ENCODE measurements at places on chromosomes 6 and 20.

GRCh38 chr6:5308066-5308465 is 46.8 kb downstream of the FARS2 start:
- no peak for DNase-seq

DNA sequence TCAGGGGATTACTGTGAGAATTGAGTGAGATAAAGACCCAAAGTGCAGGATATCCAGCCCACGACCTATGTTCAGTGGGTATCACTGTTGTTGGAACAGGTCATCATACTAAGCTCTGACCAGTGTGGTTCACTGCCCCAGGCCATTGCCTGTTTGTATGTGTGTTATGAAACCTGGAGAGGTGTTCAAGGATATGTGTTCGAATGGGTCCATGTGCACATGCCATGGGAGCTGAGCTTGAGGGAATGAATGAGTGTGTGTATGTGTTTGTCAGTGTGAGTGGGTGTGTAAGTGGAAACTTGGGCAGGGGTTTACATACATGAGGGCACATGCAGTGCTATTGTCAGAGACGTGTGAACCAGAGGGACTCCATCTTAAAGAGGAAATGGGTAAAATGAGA is 17.7 kb upstream of the AHCY start:
- DNase-seq: no peak

- no peak for DNase-seq
Observed at GRCh38 chr6:47335466-47335865, 25.8 kb upstream of the TNFRSF21 start.

- DNase-seq: no peak
Observed at GRCh38 chr6:44258325-44258863, 1.1 kb upstream of the SLC35B2 start.

DNA sequence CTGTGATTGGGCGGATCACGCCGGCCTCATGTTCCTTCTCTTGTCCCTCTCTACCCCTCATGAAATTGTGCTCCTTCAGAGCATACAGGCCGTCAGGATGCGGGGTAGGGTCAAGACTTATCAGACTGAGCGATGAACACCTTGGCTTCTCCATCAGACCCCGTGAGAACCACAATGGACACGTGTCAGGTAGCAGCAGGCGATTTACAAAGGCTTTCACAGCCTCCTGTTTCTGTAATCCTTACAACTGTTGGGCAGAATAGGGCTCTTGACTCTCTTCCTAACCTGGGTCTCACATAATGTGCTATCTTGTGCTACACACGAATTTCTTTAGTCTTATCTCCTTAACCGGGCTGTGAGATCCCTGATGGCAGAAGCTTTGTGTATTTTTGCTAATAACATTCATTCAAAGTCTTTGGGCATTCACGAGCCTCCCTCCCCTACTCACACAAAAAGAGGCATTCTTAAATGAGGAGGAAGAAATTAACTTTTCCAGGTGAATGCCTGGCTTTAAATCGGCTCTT is 122.9 kb upstream of the SLC22A23 start:
- no peak for DNase-seq

DNA sequence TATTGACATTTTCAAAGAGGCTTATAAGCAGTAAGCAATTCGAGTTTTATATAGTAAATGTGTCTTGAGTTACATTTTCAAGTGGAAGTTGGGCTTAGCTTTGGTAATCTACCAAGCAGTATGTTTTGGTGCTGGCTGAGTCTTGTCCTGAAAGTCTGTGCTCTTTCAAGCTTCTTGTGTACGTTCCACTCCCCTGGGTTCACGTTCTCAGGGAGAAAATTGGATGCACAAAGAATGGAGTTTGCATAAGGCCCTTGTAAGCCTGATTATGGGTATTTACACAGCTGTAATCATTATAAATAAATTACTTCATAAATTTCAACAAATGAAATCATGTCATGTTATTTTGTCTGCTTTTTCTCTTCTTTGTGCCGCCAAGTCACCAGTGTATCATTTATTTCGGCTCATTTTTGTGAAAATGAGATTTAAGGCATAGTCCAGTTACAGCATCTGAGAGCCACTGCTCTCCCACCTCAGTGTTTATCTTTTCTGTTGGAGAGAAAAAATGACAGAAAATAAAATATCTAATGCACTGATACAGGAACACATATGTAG is 262.5 kb downstream of the BTBD3 start:
- DNase-seq: no peak

GRCh38 chr20:63082308-63082938 is 75.7 kb upstream of the BHLHE23 start:
- no peak for DNase-seq

DNA sequence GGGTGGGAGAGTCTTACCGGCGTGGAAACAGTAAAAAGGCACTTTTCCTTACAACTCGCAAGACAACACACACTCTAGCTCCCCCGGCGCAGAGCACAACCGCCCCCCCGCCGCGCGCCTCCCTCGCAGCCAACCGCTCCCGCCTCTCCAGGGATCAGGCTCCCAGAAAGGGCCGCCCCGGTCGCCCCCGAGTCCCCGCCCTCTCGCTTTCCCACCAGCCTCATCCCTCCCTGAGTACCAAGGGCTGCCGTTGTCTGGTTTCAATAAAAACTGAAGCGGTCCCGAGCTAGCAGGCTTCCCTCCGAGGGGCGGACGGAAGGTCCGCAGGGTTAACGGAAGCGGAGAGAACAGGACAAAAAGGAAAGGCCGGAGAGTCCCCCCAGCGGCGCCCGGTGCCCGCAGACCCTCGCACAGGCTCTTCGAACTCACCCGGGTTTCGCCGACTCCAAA is 804 bp downstream of the ELOVL5 start:
- peak; percentile 63 for DNase-seq

GRCh38 chr6:2738373-2738979 is 12.2 kb downstream of the MYLK4 start:
- DNase-seq: peak; percentile 52

DNA sequence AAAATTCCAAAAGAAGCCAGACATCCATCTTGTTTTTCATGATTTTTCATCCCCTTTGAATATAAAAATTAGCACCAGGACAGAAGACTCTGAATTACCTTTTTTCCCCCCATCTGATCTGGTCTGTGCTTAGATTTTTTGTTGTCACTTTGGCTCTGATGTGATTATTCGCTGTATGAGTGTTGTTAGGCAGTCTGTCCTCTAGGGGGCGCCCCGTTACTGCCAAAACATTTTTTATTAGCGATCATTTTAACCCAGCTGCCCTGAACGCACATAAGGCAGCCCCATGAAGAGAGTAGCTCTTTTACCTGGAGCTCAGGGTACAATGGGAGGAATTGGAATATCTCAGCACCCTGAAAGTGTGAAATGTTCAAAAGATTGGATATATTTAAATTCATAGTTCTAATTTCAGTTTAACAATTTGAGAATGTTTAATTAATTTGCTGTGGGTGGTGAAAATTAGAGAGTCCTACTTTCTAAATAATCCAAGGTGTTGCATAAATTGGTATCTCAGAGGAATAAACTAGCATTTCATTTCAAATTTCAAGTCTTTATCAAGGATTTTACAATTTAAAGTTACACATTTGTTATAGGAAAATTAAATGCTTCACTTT is 60.8 kb downstream of the PRPH2 start:
- peak; percentile 52 for DNase-seq

GRCh38 chr20:39871013-39871412 is 818.0 kb downstream of the MAFB start:
- no peak for DNase-seq

- DNase-seq: peak; percentile 73
Observed at GRCh38 chr6:28880894-28881780, 42.6 kb downstream of the TRIM27 start.

- DNase-seq: no peak
Observed at GRCh38 chr6:70119218-70119835, 183.6 kb downstream of the COL9A1 start.

DNA sequence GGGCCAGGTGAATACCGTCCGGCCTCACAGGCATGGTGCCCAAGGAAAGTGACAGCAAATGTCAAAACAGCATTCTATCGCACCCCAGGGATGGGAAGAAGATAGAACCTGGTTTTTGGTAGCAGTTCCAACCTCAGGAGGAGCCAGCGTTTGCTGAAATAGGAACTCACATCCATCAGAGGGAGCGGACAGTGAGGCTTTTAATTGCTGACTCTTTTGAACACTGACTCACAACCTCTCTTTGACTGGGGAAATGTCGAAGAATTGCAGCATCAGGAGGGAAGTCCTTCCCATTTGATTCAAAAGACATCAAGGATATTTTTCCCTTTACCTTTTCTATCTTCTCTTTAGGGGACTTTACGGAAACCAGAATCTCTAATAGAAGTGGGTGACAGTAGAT is 114.2 kb downstream of the UNC5CL start:
- no peak for DNase-seq

DNA sequence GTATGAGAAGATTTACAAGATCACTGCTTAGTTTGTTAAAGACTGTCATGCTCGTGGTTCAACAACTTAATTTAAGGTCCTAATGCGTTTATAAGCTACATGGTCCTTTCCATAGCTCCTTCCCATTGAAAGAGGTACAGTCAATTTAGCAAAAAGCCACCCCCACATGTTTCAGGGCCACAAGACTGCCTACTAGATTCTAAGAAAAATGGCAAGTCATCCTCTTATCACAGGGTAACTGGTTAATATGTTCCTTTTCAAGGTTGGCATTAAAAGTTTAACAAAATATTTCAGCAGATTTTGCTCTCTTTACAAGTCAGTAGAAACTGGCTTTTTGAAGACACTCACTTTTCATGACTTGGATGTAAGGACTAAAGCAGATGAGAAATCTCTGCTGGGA is 15.7 kb downstream of the GSTA3 start:
- DNase-seq: no peak

DNA sequence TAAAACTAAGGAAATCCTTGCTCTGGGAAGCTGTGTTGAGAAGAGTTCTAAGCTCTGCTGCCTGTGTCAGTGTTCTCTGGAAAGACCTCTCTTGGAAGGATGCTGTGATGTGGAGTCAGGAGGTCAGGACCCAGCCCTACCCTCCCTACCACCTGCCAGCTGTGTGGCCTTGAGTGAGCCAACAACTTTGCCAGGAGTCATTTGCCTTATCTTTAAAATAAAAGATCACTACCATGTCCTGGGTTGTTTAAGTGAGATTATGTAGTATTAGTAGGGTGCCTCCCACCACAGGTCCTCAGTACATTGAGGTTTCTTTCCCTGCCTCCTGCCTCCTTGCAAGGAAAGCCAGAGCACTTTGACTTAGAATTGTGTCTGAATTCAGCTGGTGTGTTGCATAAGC is 64.9 kb downstream of the FOXO3 start:
- no peak for DNase-seq

- DNase-seq: no peak
Observed at GRCh38 chr6:131250122-131250521, 114.9 kb downstream of the AKAP7 start.

DNA sequence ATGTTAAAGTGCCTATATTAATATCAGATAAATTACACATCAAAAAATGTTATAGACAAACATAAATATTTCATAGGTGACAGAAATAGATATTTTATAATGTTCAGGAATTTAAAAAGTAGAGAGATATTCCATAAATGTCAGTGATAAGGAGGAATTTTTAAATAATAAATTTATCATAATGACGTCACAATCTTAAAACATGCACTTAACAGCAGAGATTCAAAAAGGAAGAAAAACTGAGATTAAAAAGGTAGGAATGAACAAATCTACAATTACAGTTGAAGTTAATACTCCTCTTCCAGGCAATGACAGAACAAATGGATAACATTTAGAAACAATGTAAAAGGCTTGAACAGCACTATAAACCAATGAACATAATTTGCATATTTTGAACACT is 345.4 kb upstream of the NOX3 start:
- no peak for DNase-seq

- DNase-seq: peak; percentile 57
Observed at GRCh38 chr20:45448270-45448669, 21.3 kb upstream of the WFDC2 start.

DNA sequence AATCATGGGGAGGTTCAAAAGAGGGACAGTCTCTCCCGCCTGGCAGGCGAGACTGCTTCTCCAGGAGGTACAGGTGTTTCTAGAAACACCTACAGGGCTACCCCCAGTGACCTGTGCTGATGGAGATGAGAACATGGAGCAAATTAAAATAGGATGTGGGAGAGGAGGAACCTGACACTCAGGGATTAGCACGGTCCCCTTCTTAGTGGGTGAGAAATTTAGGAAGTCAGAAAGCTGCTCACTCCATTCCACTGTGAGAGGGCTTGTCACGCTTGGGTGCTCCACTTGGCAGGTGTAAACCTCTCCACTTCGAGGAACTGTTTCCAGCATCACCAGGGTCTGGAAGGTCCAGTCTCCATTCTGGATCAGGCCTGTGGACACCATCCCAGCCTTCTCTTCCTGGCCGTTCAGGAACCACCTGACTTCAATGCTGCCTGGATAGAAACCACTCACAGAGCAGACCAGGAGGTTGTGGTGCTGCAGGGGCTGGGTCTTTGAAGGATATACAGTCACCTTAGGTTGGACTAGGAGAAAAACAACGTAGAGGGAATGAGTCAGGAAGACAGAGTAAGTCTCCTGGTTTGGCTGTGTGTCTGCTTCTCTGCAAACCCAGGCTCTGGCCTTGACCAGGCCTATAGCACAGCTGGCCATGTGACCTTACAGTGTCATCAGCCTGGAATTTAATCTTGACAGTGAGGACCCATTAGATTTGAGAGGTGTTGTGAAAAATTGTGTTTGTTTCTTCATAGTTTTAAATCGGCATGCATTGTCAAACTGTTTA is 8.1 kb downstream of the HLA-DRB1 start:
- DNase-seq: no peak

- DNase-seq: no peak
Observed at GRCh38 chr6:130366107-130367005, 539 bp downstream of the TMEM200A start.

GRCh38 chr6:140107216-140107615 is 732.8 kb upstream of the CITED2 start:
- DNase-seq: peak; percentile 30

DNA sequence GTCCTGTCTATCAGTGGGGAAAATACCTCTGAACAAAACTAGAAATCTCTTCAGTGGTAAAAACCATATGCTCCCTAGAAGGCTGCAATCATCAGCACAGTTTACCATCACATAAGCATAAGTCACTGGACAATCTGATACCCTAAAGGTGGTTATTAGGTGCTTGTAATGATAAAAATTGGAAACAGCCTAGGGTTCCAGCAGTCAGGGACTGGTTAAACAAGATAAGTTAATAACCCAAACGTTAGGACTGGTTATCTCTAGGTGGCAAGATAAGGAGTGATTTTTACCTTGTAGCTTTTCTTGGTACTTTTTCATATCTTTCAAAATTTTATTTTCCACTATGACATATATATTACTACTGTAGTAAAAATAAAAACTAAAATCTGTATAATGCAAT is 11.0 kb downstream of the ECI2 start:
- DNase-seq: no peak
